ENCODE measurements at places on chromosomes 3 and 15. TPM values are rescaled to one million over a fixed set of nuclear protein-coding genes. Genes with fewer than 3 reads are reported as not detected.

The CCDC33 gene
- not detected for total RNA-seq

The IL5RA gene
- not detected for total RNA-seq

The MCF2L2 gene
- 11.4 TPM for total RNA-seq

The CSPG4 gene
- total RNA-seq: not detected

The RGMA gene
- 0.28 TPM for total RNA-seq

The ATP13A5 gene
- total RNA-seq: not detected

The P2RY12 gene
- total RNA-seq: not detected

The PARP15 gene
- 36.1 TPM for total RNA-seq

The REC114 gene
- not detected for total RNA-seq

The CP gene
- total RNA-seq: not detected

The INAFM2 gene
- total RNA-seq: 10.2 TPM

The CHRFAM7A gene
- 0.73 TPM for total RNA-seq

The MYL3 gene
- not detected for total RNA-seq

The GCHFR gene
- total RNA-seq: 29.1 TPM

The TGM4 gene
- total RNA-seq: not detected

The TRH gene
- total RNA-seq: not detected

The CCDC54 gene
- not detected for total RNA-seq

The SLC6A1 gene
- not detected for total RNA-seq

The OIP5 gene
- 21.1 TPM for total RNA-seq

The TMEM207 gene
- not detected for total RNA-seq

The PLCB2 gene
- 120 TPM for total RNA-seq

The ALDH1A3 gene
- total RNA-seq: not detected

The COL6A5 gene
- total RNA-seq: not detected

The ITIH3 gene
- total RNA-seq: not detected

The SRGAP3 gene
- 3.2 TPM for total RNA-seq

The SOX14 gene
- not detected for total RNA-seq

The FMN1 gene
- total RNA-seq: not detected

The NPTN gene
- total RNA-seq: 54.0 TPM

The PLA2G4D gene
- total RNA-seq: not detected

The THRB gene
- total RNA-seq: not detected

The TRIP4 gene
- 19.5 TPM for total RNA-seq

The IL17RE gene
- total RNA-seq: 1.9 TPM

The LRRC49 gene
- not detected for total RNA-seq

The XCR1 gene
- total RNA-seq: not detected

The ISL2 gene
- 3.2 TPM for total RNA-seq

The SMCO1 gene
- total RNA-seq: not detected

The AMIGO3 gene
- total RNA-seq: 0.19 TPM

The GRAMD1C gene
- 1.1 TPM for total RNA-seq

The SPINK8 gene
- total RNA-seq: not detected

The PTPN23 gene
- 32.9 TPM for total RNA-seq

The WDR5B gene
- 4.6 TPM for total RNA-seq

The ATP10A gene
- 70.1 TPM for total RNA-seq

The CHL1 gene
- total RNA-seq: not detected

The GABRB3 gene
- total RNA-seq: not detected

The SPATA12 gene
- total RNA-seq: not detected

The PRR20G gene
- total RNA-seq: not detected

The LMAN1L gene
- total RNA-seq: not detected

The SLC28A2 gene
- total RNA-seq: not detected

The CCDC9B gene
- total RNA-seq: 0.45 TPM

The ADGRG7 gene
- total RNA-seq: not detected

The CPLX3 gene
- not detected for total RNA-seq

The USP3 gene
- 50.5 TPM for total RNA-seq

The EOMES gene
- total RNA-seq: 7.3 TPM

The ATP8B4 gene
- 98.3 TPM for total RNA-seq

The ABHD10 gene
- 50.7 TPM for total RNA-seq
